ENCODE measurements at places on chromosomes 3 and 15.

DNA sequence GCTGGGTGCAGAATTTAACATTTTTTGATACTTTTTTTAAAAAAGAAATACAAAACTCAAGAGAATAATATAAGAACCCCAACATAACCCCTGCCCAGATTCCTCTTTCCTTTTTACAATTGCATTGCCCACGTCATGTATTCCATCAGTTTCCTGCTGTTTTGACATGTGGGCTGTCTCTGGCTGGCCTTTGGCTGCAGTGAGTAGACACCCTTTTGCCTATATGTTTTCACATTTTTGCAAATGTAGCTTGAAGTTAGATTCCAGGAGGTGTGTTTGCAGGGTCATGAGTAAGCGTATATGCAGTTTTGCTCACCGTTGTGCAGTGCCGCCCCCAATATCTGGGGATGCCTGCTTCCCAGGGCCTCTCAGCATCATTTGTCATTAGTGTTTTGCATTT is 28.0 kb upstream of the ATP10A start:
- DNase-seq: no peak

DNA sequence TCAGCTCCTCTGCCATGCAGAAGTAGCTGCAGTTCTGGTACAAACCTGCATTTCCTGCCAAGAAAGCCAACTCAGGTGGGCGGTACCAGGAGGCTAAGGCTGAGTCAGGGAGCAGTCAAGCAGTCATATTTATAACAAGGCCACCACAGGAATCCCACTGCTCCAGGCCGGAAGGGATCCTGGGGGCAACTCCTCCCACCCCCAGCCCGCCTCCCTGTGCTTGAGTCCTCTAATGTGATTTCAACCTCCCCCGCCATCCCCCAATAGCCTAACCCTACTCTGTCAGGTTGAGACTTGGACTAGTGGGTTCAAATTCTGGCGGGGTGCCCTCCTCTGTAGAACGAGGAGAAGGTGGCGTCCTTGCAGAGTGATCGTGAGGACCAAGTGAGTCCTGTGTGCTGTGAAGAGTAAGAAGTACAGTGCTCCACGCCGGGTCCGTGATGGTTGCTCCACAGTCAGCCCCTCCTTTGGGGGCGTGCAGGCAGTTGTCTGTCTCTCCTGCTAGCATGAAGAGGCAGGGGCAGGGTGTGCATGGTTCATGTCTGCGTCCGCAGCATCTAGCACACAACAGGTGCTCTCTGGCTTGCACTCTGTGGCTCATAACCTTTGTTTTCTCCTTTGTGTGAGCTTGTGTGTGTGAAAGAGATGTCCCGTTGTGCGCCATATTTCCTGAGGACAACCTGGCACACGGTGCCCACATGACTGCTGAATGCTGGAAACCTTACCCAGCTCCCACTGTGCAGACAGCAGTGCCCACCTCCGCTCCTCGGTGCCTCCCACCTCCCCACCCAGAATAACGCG is 78.3 kb downstream of the SMAD6 start:
- DNase-seq: no peak

DNA sequence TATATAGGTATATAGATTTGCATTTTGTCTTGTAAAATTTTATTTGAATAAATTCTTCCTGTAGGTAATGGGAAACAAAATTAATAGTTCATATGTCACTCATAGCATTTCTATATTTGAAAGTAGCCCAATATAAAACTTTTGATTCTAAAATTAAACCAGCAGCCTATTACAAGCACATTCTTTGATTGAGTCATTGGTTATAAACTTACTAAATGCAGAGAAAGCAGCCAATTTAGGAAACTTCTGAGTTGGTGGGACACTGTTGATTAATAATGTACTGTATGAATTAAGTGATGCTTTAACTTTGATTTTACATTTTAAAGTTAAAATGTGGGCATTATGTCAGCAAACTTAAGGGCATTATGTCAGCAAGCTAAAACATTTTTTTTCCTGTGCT is 34.5 kb downstream of the NR1D2 start:
- no peak for DNase-seq

DNA sequence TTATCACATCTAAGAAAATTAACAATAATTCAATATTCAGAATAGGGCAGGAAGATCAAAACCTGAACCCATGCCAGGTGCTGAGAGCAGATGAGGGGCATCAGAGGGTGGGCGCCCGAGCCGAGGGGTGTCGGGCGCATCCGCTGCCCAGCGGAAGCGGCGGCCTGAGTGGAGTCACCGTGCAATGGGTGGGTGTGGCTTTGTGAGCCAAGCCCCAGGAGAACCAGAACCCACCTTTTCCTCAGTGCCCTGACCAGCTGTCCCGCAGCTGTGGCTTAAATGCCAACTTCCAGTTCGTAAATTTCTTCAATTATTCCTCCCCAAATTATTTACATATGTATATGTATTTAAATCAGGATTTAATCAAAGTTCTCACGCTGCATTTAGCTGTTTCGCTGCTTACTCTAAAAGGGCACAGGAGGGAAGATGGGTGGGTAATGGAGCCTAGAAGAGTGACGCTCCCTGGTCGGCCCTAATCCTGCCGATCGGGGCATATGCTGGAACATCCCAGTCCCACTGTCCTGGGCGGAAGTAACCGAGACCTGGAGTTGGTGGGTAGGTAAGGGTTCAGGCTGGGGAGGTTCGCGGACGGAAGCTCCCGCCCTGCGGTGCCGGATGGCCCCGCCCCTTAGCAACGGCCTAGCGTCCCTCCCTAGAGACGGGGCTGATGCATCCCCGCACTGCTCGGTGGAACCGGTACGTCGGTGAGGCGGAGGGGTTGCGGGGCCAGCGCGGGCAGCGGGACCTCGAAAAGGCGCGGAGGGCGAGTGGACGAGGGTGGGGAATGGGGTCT is 1.3 kb downstream of the DNAH1 start:
- DNase-seq: peak; percentile 92

- no peak for DNase-seq
Observed at GRCh38 chr15:38373016-38373415, 80.9 kb upstream of the FAM98B start.

- DNase-seq: no peak
Observed at GRCh38 chr15:90939756-90940155, 4.7 kb downstream of the UNC45A start.

- DNase-seq: no peak
Observed at GRCh38 chr3:32405155-32405554, 13.5 kb downstream of the CMTM7 start.

- DNase-seq: no peak
Observed at GRCh38 chr3:51382076-51382745, 2.9 kb upstream of the MANF start.

DNA sequence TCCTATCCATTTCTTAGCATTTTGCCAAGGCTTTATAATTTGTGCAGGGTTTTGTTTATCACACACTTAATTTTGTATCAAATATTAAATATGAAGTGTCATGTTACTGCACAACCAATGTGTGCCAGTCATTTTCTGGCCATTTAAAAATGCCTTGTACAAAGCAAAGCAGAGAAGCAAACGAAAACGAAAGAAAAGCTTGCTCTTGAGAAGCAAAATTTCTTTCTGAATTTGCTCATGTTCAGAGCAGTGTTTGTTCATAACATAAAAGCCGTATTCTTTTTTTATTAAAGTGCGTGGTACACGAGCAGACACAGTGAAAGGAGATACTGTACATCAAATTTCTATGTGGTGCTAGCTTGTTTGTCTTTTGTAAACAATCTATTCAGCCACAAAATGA is 792.6 kb downstream of the NAALADL2 start:
- no peak for DNase-seq

- DNase-seq: no peak
Observed at GRCh38 chr15:65655026-65655425, 33.3 kb downstream of the SLC24A1 start.

GRCh38 chr3:156920399-156920798 is 94.2 kb downstream of the LEKR1 start:
- DNase-seq: no peak

GRCh38 chr3:7854266-7854665 is 647.4 kb upstream of the LMCD1 start:
- no peak for DNase-seq

DNA sequence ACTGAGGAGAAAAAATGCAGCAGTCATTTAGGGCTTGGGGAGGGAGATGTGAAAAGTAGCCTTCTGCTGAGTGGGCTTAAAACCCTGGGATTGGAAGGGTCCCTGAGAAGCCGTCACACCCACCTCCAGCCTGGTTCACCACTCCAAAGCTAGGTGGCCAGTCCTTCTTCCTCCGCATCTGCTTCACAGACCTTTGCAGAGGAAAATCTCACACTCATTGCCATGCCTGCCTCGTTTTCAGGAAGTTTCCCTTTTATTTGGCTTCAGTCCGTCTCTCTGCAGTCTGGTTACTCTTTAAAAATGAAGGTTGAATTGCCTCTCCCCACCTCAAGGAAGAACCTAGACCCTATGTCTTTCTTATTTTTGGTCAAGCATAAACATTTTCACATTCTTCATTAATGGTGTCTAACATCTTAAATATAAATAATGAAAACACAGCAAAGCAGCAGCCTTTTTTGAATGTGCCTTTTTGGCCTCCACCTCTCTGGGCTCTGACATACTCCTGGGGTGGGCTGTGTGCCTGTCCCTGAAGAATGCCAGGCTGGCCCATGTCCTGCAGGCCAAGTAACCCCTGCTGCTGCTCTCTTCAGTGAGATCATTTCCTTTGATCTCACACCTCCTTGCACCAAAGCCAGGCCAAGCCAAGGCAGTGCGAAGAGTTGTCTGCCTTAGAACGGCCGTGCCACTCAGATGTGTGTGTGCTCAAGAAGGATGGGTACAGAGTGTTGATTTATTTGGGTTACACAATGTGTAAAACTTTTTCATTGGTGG is 11.0 kb downstream of the MRAS start:
- DNase-seq: no peak

- no peak for DNase-seq
Observed at GRCh38 chr3:188792793-188793192, 379.0 kb upstream of the TPRG1 start.

- DNase-seq: no peak
Observed at GRCh38 chr15:88714782-88715372, 76.1 kb downstream of the ISG20 start.

- no peak for DNase-seq
Observed at GRCh38 chr3:25416176-25416575, 11.9 kb upstream of the RARB start.

- no peak for DNase-seq
Observed at GRCh38 chr3:40192628-40193027, 116.9 kb upstream of the EIF1B start.

GRCh38 chr15:32878869-32879805 is 161.3 kb downstream of the GREM1 start:
- no peak for DNase-seq

DNA sequence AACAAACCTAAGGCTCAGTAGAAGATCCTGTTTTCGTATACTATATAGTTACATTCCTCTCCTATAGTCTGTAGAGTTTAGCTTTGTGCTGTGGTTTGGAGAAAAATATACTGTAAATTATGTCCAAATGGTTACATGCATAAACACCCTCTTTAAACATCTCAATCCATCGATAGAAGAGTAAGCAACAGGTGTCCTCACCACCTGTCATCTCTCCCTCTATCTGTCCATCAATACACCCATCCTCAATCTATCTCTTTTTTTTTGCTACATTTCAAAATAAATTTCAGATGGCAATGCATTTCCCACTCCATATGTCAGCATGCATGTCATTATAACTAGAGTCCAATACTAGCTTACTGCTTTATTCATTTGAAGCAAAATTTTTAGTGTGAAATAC is 21.0 kb upstream of the GABRG3 start:
- no peak for DNase-seq

DNA sequence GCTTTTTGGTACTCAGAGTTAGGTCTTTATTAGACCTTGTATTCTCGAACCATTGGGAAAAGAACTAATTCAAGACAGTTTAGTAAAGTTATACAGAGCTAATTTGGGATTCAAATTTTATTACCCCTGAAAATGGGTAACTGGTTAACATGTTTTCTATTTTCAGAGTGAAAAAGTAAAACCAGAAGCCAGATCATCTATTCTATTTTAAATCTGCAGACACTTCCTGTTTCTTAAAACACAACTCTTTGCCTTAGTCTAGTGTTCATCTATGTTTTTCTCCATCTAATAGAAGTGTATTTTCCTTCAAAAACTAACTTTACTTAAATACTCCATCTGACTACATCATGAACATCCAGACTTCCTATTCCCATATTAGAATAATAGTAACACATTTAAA is 113.4 kb downstream of the CCNL1 start:
- no peak for DNase-seq

DNA sequence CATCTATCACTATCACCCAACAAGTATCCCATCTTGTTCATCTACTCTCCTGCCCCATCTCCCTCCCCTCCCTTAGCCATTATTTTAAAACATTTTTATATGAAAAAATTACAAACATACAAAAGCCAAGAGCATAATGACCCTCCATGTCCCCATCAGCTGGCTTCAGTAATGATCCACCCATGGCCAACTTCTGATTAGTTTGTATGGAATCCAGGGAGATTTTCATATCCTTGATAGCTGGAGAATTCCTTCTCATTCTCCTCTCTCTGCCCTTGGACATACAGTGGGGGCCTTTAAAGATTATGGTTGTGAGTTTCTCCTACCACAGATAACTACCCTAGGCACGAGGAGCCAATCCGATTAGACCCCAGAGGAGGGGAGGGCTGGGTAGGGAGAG is 40.2 kb downstream of the IRAK2 start:
- no peak for DNase-seq

DNA sequence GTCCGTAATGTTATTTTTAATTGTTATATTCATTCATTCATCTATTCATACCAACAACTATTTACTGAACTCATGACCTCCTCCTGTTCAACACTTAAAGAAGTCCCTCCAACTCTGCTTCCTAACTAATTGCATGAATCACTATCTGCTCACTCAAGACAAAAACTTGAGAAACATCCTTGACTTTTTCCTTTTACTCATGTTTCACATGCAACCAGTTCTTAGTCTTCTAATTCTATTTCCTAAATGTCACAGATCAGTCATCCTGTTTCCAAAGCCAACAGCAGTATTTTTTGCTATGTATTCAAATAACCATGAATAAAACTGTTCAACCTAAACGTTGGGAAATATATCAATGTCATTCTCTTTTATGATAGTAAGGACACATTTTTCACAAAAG is 124.6 kb upstream of the GBE1 start:
- no peak for DNase-seq

GRCh38 chr3:58188173-58188564 is 22.6 kb downstream of the DNASE1L3 start:
- peak; percentile 67 for DNase-seq

DNA sequence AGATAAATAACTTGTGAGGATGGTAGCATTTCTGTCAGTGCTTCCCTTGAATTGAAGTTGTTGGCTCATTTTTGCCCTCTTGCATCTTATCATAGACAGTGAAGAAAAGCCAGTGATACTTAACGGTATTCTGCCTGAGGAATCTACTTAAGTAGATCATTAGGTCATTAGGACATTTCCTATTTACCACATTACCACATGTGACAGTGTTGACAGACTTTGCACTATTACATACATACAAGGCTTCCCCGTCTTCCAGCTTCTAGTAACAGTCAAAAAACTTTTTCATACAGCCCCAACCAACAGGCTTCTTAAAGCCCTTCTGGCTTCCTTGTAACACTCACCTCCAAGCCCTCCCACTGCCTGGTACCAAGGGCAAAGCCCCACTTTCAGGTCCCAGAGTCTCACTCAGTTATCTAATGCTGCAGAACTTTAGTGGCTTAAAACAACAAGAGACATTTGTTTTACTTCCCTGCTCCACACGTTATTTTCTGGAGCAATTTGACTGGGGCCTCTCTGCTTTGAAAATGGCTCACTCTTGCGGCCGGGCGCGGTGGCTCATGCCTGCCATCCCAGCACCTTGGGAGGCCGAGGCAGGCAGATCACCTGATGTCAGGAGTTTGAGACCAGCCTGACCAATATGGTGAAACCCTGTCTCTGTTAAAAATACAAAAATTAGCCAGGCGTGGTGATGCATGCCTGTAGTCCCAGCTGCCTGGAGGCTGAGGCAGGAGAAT is 40.0 kb downstream of the ASB7 start:
- DNase-seq: no peak

GRCh38 chr15:39472621-39473297 is 108.1 kb upstream of the THBS1 start:
- peak; percentile 78 for DNase-seq

All from spleen (tissue), 13 donors.